ENCODE measurements at places on chromosomes 7 and 10.
A peak's percentile ranks its signal among the peaks of the same experiment; 100 is the strongest.

DNA sequence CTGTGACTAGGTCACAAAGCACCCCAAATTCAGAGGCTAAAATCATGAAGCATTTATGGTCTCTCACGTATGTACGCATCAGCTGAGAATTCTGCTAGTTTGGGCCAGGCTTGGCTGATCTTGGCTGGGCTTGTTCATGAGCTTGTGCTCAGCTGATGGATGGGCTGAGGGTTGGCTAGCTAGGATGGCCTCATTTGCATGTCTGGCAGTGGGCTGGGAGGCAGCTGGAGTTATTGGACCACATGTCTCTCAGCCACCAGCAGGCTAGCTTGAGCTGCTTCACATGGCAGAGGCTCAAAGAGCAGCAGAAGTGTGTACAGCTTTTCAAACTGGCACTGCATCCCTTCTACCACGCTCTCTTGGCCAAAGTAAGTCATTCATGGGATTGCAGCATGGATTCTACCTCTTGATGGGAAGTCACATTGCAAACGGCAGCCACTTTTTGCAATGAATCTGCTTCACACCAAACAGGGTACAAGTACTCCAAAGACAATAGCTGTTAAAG lies 770.3 kb downstream of the TYW1 start:
- DNase-seq: no peak

- peak; percentile 1 for DNase-seq
These were observed 37.2 kb upstream of the PCBD1 start for GRCh38 chr10:70925377-70926225.

- no peak for DNase-seq
These were observed 156.5 kb upstream of the CHST15 start for GRCh38 chr10:124249812-124250432.

- no peak for DNase-seq
These were observed 38.0 kb downstream of the NOC3L start for GRCh38 chr10:94324609-94325233.

- no peak for DNase-seq
These were observed 22.8 kb upstream of the ITGB8 start for GRCh38 chr7:20307901-20308300.

- no peak for DNase-seq
These were observed 71.5 kb upstream of the SMNDC1 start for GRCh38 chr10:110376021-110376766.

Data from NCI-H1417 treated with DMSO at 0.1 percent for 48 hours (cell line).